Astrocyte (in vitro differentiated cells and primary cell): ENCODE measurements at places on chromosomes 3 and 15.

GRCh38 chr3:143084856-143085731 lies 34.5 kb upstream of the CHST2 start:
- H3K4me1 ChIP-seq, result peaks cover 4% of the 10 kb centered on the region
- no peaks in the 10 kb centered on the region for H3K27me3 ChIP-seq
- peak overlapping the region; percentile 33 for H3K27ac ChIP-seq
- H3K4me3 ChIP-seq, result no peak overlapping the region
- no peaks in the 10 kb centered on the region for H3K36me3 ChIP-seq

GRCh38 chr3:145251311-145251710 lies 909.7 kb downstream of the PLOD2 start:
- peak; percentile 20 for DNase-seq
- H3K36me3 ChIP-seq, result no peaks in the 10 kb centered on the region
- H3K4me1 ChIP-seq, result no peaks in the 10 kb centered on the region
- peaks cover 3% of the 10 kb centered on the region for H3K27me3 ChIP-seq
- H3K4me3 ChIP-seq, result no peak overlapping the region

DNA sequence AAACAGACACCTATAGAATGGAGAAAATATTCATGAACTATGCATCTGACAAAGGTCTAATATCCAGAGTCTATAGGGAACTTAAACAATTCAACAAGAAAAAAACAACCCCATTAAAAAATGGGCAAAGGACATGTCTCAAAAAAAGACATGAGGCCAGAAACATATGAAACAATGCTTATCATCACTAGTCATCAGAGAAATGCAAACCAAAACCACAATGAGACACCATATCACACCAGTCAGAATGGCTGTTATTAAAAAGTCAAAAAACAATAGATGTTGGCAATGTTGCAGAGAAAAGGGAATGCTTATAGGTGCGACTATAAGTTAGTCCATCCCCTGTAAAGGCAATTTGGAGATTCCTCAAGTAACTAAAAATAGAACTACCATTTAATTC lies 11.4 kb upstream of the HDGFL3 start:
- H3K4me3 ChIP-seq, result no peak overlapping the region
- DNase-seq, result no peak
- no peak overlapping the region for H3K27ac ChIP-seq
- H3K4me1 ChIP-seq, result no peaks in the 10 kb centered on the region
- H3K36me3 ChIP-seq, result no peaks in the 10 kb centered on the region

GRCh38 chr3:160038862-160039562 lies 50.4 kb downstream of the IL12A start:
- DNase-seq, result peak; percentile 19
- peaks cover 18% of the 10 kb centered on the region for H3K27me3 ChIP-seq
- peaks cover 11% of the 10 kb centered on the region for H3K4me1 ChIP-seq
- H3K4me3 ChIP-seq, result peak overlapping the region; percentile 26
- H3K27ac ChIP-seq, result no peak overlapping the region

DNA sequence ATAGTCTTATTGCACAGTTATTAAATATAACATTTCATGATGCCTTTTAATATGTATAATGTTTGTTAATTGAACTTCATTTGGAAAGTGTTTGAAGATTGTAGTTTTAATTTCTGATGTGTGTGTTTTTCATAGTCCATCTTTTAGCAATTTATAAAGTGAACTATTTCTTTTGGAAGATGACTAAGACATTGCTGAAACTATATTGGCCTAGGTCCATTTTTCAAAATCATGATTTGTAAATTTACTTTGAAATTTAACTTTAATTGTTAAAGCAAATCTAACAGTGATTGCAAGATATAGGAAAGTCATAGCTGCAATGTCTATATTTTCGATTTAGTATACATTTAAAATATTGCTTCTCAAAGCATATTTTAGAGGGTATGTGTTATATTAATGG lies 30.8 kb downstream of the MCTP2 start:
- no peak for DNase-seq
- no peaks in the 10 kb centered on the region for H3K4me1 ChIP-seq
- H3K27ac ChIP-seq, result no peak overlapping the region
- no peaks in the 10 kb centered on the region for H3K36me3 ChIP-seq

GRCh38 chr3:148901987-148902791 lies 37.1 kb downstream of the CPA3 start:
- peaks cover 7% of the 10 kb centered on the region for H3K4me1 ChIP-seq
- H3K4me3 ChIP-seq, result no peak overlapping the region
- peak; percentile 67 for DNase-seq
- H3K36me3 ChIP-seq, result no peaks in the 10 kb centered on the region
- no peaks in the 10 kb centered on the region for H3K27me3 ChIP-seq

- H3K27me3 ChIP-seq, result no peaks in the 10 kb centered on the region
- peak overlapping the region; percentile 89 for H3K27ac ChIP-seq
- peaks cover 21% of the 10 kb centered on the region for H3K4me1 ChIP-seq
- peaks cover 22% of the 10 kb centered on the region for H3K36me3 ChIP-seq
Observed at GRCh38 chr3:156674911-156675829, 780 bp downstream of the TIPARP start.

GRCh38 chr15:40856746-40857145 lies 12.9 kb downstream of the SPINT1 start:
- DNase-seq, result no peak
- peaks cover 3% of the 10 kb centered on the region for H3K27me3 ChIP-seq
- no peak overlapping the region for H3K4me3 ChIP-seq
- no peak overlapping the region for H3K27ac ChIP-seq

- no peak for DNase-seq
- no peaks in the 10 kb centered on the region for H3K36me3 ChIP-seq
- H3K4me1 ChIP-seq, result no peaks in the 10 kb centered on the region
- H3K27me3 ChIP-seq, result no peaks in the 10 kb centered on the region
- no peak overlapping the region for H3K27ac ChIP-seq
Observed at GRCh38 chr3:145899241-145899640, 261.7 kb downstream of the PLOD2 start.

DNA sequence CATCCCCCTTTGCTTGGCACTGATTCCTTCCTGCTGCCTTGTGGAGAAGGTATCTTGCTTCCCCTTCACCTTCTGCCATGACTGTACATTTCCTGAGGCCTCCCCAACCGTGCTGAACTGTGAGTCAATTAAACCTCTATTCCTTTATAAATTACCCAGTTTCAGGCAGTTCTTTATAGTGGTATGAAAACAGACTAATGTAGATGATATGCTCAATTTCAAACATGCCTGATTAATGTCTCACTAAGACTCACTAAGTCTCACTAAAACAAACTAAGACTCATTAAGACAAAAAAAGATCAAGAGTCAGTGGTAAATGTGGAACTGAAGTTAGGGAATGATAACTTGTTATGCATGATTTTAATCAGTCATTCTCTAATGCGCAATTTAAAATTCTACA lies 606.6 kb downstream of the RBMS3 start:
- H3K4me1 ChIP-seq, result peaks cover 3% of the 10 kb centered on the region
- H3K4me3 ChIP-seq, result no peak overlapping the region
- H3K27me3 ChIP-seq, result no peaks in the 10 kb centered on the region
- no peaks in the 10 kb centered on the region for H3K36me3 ChIP-seq

DNA sequence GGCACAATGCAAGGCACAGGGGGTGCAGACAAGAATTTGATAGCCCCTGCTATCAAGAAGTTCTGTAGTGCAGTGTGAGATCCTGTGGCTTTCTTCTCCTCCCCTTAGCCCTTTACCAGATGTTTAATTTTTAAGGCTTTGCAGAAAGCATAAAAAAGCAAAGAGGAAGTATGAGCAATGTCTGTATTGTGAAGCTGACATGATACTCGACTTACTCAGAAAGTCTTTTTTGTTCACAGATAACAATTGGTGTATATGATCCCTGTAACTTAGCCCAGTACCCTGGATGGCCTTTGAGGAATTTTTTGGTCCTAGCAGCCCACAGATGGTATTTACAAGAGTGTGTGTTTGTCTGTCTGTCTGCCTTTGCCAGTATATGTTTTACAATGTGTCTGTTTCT lies 58.9 kb downstream of the ATG7 start:
- no peaks in the 10 kb centered on the region for H3K27me3 ChIP-seq
- peak; percentile 37 for DNase-seq
- H3K4me1 ChIP-seq, result peaks cover 14% of the 10 kb centered on the region
- peaks cover 4% of the 10 kb centered on the region for H3K36me3 ChIP-seq
- no peak overlapping the region for H3K4me3 ChIP-seq

DNA sequence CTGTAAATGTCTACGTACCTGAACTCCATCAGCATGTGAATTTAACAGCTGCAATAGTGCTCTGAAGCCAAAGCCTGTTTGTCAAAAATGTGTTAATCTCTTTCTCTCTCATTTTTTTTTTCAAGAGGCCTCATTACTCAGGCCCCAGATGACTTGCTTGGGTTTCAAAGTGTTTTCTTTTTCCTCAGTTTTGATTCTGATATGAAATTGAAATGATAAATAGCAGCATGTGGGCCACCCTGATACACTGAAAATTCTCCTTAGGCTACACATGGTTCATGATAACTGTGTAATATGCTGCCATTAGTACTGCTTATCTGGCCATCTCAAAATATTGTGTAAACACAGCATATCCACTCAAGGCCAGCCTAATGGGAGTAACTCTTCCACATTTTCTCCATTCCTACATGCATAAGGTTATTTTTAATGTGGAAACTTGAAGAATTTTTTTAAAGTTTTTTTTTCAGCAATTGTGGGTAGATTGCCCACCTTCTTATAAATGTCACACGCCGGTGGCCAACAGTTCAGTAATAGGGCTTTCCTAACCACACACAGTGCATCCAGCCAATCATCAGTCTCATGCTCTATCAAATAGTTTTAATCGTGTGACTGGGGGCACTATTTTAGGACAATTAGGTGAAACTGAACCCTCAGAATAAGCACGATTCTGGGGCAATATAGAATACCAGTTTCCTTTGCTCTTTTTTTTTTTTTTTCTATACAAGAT lies 13.1 kb upstream of the DENND4A start:
- no peaks in the 10 kb centered on the region for H3K4me1 ChIP-seq
- no peak overlapping the region for H3K27ac ChIP-seq
- no peaks in the 10 kb centered on the region for H3K36me3 ChIP-seq
- no peaks in the 10 kb centered on the region for H3K27me3 ChIP-seq
- H3K4me3 ChIP-seq, result no peak overlapping the region

- no peak overlapping the region for H3K27ac ChIP-seq
- H3K36me3 ChIP-seq, result no peaks in the 10 kb centered on the region
- DNase-seq, result no peak
- no peak overlapping the region for H3K4me3 ChIP-seq
- H3K4me1 ChIP-seq, result peaks cover 30% of the 10 kb centered on the region
Observed at GRCh38 chr3:150740733-150741496, 22.1 kb downstream of the SIAH2 start.

DNA sequence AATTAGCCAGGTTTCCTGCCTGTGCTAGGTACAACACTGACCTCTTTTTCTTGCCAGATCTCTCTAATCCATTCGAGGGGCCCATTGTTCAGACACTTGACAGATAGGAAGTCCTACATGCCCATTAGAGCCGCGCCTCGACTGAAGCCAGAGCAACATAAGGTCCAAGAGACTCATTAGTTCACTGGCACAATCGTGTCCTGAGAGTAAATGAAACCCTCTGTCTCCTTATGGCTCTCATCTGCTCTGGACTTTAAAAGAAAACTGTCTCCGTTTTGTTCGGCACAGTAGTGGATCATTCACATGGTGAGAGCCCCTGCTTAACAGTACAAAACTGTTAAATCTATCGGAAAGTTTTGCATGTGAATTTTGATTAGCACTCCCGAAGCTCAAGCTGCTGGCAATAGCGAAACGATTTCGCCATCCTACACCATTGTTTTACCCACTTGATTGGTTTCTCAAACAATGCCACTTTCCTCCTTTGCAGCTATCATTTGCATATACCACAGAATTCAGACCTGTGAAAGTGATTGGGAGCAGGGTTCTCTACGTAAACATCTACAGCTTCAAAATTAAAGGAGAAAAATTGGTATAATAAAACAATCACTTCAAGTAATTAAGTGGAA lies 19.0 kb upstream of the C15orf61 start:
- no peaks in the 10 kb centered on the region for H3K27me3 ChIP-seq
- no peak for DNase-seq
- no peaks in the 10 kb centered on the region for H3K4me1 ChIP-seq
- H3K36me3 ChIP-seq, result no peaks in the 10 kb centered on the region

GRCh38 chr15:38247336-38247735 lies 5.3 kb upstream of the SPRED1 start:
- H3K27ac ChIP-seq, result no peak overlapping the region
- H3K27me3 ChIP-seq, result no peaks in the 10 kb centered on the region
- DNase-seq, result no peak
- H3K4me1 ChIP-seq, result peaks cover 7% of the 10 kb centered on the region
- H3K36me3 ChIP-seq, result no peaks in the 10 kb centered on the region

- no peak overlapping the region for H3K27ac ChIP-seq
- no peaks in the 10 kb centered on the region for H3K4me1 ChIP-seq
- no peaks in the 10 kb centered on the region for H3K36me3 ChIP-seq
Observed at GRCh38 chr15:85542895-85543331, 162.5 kb downstream of the AKAP13 start.

GRCh38 chr3:58606693-58607092 lies 29.5 kb upstream of the FAM107A start:
- H3K4me3 ChIP-seq, result no peak overlapping the region
- H3K27me3 ChIP-seq, result peaks cover 30% of the 10 kb centered on the region
- H3K4me1 ChIP-seq, result no peaks in the 10 kb centered on the region
- no peak overlapping the region for H3K27ac ChIP-seq
- DNase-seq, result no peak

DNA sequence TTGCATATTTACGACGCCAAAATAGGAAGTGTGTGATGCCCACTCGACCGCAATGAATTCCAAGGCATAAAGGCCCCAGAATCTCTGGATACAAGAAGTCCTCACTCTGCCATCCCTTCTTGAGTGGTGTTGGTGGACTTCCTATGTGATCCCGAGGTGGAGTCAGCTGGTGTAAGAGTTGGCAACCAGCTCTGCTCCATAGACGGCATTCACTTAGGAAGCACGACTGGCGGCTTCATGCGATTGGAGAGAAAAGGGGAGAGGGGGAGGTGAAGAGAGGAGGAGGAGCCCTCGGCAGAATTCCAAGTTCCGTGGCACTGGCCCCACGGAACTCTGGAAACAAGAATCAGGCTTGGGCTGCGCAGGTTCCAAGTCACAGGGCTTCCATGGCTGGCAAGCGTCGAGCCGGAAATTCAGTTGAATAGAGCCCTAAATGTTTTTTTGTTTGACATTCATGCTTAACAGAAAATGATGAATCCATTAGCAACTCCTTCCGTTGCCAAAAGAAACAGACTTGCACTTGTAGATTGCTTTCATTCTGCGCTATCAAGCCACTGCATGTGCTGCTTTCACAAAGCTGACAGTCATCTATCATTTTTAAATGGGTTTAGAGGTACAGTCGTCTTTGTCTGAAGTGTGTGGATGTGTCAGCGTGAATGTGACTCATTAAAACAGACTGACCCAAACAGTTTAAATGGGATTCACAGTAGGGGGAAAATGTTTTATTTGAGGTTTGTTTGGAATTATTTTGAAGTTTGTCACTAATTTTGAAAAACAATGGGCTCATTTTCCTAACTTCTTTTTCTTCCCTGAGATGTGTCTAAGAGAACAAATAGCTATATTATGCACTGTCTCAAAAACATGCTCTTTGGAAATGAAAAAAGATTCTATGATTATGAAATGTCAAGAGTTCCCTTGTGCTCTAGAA lies 428.3 kb upstream of the ATP11B start:
- no peaks in the 10 kb centered on the region for H3K36me3 ChIP-seq
- no peaks in the 10 kb centered on the region for H3K27me3 ChIP-seq
- H3K27ac ChIP-seq, result peak overlapping the region; percentile 43
- peak; percentile 95 for DNase-seq
- peaks cover 5% of the 10 kb centered on the region for H3K4me1 ChIP-seq

GRCh38 chr3:48738144-48738536 lies 21.1 kb upstream of the IP6K2 start:
- no peak overlapping the region for H3K27ac ChIP-seq
- H3K4me1 ChIP-seq, result peaks cover 6% of the 10 kb centered on the region
- no peak overlapping the region for H3K4me3 ChIP-seq
- no peak for DNase-seq
- no peaks in the 10 kb centered on the region for H3K36me3 ChIP-seq
